Right renal pelvis (tissue), 4 donors: ENCODE measurements at places on chromosomes 13 and 19. TPM values are rescaled to one million over a fixed set of nuclear protein-coding genes. Genes with fewer than 3 reads are reported as not detected.

DNA sequence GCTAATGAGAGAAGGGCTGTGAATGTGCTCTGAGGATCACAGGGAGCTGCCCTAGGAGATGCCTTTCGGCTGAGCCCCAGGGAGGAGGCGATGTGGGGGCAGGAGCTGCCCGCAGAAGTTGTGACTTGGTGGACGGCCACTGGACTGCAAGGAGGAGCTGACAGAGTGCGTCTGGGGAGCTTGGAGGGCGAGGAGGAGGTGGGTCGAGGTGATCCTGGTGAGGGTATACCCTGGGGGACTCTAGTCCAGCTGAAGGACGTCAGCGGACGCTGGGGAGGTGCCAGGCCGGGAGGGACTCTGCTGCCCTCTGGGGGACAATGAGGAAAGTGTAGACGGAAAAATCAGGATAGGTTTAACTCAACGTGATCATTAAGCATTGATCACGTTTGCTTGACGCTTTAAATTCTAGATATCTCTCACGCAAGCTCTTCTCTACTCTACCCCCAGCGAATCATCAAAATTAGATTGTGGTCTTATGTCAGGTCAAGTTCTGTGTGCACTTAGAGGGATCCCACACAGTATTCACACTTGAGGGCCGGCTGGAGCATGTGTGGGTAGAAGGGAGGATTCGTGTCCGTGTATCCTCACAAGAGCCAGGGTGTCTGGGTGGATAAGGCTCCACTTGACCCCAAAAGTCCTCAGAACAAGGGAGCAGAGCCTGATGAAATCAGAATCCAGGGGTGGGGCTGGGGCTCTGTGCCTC, 3.3 kb upstream of the CEACAM7 start:
- no peak for DNase-seq

- no peak for DNase-seq
Observed at GRCh38 chr13:47475441-47475948, 525.6 kb downstream of the SUCLA2 start.

- no peak for DNase-seq
Observed at GRCh38 chr13:112561478-112561877, 26.5 kb downstream of the TUBGCP3 start.

The ASPDH gene
- polyA plus RNA-seq: 6.5 TPM
